ENCODE measurements at places on chromosomes 2 and 18.

- no peak for DNase-seq
Observed at GRCh38 chr2:73004466-73004865, 67.0 kb downstream of the SFXN5 start.

DNA sequence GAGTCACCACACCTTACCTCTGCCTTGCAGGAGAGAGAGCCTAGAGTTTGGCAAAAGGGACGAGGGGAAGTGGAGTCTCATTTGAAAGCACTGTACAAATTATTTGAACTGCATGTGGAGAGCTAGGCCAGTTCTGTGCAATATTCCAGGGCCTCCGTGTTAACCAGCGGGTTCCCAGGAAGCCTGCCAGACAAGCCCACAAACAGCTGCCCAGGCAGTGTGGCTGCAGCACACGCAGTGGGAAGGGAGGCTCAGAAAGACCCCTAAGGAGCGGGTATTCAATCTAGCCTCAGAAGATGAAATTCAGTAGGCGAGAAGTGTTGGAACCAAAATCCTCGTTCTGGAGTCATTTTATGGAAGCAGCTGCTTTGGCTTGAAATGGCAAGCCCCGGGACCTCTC is 30.7 kb downstream of the CNGA3 start:
- no peak for DNase-seq

GRCh38 chr2:191499874-191500565 is 177.9 kb upstream of the NABP1 start:
- DNase-seq = peak; percentile 65

DNA sequence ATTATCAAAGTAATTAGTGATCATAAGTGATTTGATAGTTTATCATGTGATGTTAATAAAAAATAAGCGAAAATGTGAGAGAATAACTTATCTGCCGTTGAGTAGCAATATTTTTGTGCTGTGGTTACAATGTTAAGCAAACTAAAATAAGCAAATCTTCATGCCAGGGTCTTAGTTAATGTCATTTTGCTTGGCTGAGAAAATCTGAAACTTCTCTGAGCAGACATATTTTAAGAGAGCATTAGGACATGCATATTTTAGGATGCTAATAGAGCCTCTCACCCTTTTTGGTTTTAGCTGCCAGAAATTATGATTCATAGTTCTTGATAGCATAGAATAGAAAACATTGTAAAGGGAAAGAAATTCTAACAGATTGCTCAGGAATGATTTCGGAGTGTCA is 233.5 kb upstream of the ZEB2 start:
- DNase-seq = peak; percentile 12

- peak; percentile 94 for DNase-seq
Observed at GRCh38 chr2:171225302-171225980, 64.7 kb upstream of the TLK1 start.

DNA sequence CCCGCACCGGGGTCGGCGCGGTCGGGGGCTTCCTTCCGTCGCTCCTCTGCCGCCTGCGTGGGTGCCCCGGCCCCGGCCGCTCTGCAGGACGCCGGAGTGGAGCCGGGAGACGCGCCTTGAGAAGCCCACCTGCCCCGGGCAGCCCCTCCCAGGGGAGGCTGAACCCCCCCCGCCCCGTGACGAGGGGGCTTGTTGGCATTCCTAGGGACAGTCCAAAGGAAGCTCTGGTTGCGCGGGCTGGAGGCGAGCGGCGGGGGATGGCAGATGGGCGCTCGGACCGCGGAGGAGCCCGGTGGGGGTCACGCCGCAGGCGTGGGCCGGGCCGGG is 133.5 kb upstream of the MGAT5 start:
- DNase-seq = no peak

- DNase-seq = peak; percentile 69
Observed at GRCh38 chr2:171531291-171531690, 9.0 kb downstream of the CYBRD1 start.

DNA sequence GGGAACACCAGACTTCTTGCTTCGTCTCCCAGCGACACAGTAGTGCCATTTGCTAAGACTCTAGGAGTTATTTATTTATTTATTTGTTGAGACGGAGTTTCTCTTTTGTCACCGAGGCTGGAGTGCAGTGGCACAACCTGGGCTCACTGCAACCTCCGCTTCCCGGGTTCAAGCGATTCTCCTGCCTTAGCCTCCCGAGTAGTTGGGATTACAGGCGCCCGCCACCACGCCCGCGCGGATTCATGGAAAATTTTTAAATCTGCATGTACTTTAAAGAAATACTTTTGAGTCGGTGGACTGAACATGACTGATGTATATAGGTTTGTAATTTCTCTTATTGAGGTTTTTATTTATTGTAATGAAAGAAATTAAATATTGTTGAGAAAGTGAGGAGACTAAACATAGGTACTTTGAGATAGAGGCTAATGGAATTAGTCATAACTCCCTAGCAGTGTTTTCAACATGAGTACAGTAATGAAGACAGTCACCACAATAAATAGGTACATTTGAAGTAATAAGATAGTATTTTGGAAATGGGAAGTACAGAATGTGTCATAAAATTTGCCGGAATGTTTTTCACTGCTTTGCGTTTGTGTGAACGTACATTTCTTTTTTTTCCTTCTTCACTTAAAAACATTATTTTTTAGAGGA is 983 bp downstream of the MTX2 start:
- DNase-seq = no peak

DNA sequence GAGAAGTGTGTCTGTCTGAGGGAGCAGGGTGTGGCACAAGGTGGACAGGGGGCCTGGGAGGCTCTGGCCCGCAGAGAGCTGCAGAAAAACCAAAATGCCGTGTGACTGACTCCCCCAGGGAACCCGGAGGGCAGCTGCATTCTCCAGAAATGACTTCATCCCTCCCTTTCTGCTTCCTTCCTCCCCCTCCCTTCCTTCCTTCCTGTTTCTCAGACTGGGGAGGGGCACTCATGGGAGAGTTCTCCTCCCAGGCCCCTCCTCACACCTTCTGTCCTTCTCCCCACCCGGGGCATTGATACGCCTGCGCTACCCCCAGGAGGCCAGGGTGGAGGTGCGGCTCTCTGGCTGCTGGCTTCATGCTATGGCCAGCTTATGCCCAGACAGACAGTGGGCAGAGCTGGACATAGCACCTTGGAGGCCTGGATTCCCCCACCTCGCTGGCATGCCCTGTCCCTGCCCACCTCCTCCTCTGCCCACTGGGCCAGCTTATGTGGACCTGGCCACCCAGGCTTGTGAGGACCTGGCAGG is 8.2 kb upstream of the GPR17 start:
- DNase-seq = peak; percentile 71

- no peak for DNase-seq
Observed at GRCh38 chr2:120654381-120655134, 81.1 kb upstream of the GLI2 start.

DNA sequence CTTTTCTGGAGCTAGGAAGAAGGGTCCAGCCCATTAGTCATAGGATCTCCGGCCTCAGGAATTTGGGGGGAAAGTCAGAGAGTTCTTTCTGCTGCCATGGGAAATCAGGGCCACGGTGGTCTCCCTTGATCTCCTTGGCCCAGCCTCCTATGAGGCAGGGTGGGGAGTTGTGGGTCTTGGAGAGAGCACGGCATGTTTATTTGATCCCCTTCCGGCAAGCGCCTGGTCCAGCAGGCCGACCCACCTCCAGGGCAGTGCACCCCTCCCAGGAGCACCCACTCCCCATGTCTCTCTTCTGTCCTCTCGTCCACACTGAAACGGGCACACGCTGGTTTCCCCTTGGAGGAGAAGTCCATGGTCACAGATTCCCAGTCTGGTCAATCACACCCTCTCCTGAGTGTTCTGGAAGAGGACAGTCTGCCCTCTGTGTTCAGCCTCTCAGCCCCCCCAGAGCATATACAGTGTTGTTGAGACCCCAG is 464.6 kb upstream of the HS6ST1 start:
- no peak for DNase-seq

- DNase-seq = peak; percentile 15
Observed at GRCh38 chr18:25169701-25170100, 182.3 kb downstream of the ZNF521 start.

DNA sequence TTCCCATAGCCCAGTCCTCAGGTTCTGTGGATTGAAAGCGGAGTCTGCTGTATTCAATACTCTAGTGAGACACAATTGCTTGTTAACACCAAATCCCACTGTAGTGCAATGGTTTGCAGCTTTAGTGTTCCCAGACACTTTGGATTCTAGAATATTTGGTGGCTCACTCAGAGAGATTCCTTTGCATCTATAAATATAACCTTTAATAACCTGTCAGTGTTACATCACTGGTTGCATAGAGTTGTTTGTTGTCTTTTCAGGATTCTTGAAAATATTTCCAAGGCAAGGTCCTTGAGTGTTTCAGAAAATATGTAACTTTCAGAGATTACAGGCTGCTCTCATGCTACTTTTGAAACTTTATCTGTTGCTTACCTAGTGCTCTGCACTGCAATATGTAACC is 157.5 kb downstream of the ZEB2 start:
- DNase-seq = peak; percentile 66

- DNase-seq = no peak
Observed at GRCh38 chr18:9858642-9859041, 27.1 kb upstream of the TXNDC2 start.

GRCh38 chr2:41867553-41867952 is 180.3 kb upstream of the PKDCC start:
- no peak for DNase-seq

GRCh38 chr2:218046238-218046637 is 22.8 kb upstream of the RUFY4 start:
- no peak for DNase-seq

GRCh38 chr2:128282246-128282975 is 36.3 kb downstream of the HS6ST1 start:
- DNase-seq = no peak

DNA sequence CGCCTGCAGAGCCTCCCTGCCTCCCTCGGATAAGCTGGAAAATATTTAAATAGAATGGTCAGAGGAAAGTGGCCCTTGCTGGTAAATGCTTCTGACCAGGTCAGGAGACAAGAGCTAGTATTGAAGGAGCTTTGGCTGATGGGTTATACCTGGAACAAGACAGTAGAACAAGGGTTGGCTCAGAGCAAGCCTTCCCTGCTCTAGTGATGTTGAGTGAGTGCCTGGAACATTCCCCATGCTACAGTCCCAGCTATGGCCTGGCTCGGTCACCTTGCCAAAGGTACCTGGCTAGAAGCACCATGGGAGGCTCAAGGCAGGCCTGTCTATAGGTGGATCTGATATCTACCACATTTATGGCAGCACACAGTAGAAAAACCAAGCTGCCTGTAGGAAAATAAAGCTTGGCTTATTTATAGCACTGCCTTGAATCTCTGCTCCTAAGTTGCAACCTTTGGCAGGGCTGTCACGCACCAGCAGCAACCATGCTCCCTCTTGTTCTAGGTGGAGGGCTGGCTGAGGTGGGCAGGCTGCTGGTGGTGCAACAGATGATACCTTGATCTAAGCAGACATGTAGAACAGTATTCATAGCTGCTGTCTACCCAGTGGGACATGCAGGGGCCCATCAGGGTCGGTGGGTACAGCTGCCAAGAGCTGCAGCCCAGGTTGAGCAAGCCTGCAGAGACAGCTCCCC is 66.7 kb upstream of the BCL2L11 start:
- DNase-seq = no peak

DNA sequence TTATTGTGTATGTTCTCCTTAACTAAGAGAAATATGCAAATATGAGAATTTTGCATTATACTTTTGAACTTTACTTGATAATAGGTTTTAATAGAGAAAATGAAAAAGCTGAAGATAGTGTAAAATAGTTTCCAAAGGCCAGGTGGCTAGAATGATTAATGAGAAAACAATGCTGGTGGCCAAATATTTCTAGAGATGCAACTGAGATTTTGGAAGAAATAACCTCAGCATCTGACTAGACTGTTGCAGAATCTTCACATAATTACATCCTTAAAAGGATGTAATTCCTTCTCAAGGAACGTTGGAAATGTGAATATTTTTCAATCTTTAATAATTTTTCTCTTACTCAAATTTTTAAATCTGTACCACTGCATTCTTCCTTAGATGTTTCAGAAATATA is 434.4 kb downstream of the THSD7B start:
- DNase-seq = no peak

DNA sequence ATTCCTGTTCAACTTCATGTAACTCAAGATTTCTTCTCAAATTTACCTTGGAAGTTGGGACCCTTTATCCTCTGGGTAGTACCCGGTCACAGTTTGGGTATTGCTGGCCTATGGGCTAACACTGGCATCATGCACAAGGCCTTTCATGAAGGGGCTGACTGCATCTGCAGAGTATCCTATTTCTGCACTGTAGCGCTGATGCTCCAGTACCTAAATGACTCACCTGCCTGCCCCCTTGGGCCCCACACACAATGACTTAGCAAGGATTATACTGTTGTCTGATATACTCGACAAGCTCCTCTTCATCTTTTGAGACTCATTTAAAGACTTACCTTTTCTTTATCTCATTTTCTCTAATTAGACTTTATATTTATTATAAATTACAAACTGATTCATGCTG is 39.9 kb downstream of the DNAH6 start:
- DNase-seq = no peak

- DNase-seq = no peak
Observed at GRCh38 chr2:100845141-100845991, 25.4 kb downstream of the NPAS2 start.

GRCh38 chr2:207533461-207534008 is 3.8 kb downstream of the CREB1 start:
- no peak for DNase-seq

- DNase-seq = no peak
Observed at GRCh38 chr18:36015629-36016028, 43.1 kb downstream of the RMP24 start.

DNA sequence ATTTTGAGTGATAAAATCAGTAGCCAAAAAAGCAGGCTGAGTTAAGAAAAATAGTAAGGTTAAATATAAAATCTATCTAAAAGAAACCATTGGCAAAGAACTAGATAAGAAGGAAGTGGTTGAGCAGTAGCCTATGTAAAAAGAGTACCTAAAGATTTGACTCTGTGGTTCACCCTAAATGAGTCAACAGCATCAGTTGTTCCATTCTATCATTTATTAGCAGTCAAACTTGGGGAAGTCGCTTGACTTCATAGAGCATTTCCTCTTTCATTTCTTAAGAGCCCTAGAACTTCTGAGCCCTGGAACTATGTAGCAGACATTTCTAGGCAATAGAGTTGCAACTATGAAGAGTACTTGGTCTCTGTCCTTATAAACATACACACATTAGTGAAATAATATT is 381.7 kb downstream of the NUP35 start:
- no peak for DNase-seq

DNA sequence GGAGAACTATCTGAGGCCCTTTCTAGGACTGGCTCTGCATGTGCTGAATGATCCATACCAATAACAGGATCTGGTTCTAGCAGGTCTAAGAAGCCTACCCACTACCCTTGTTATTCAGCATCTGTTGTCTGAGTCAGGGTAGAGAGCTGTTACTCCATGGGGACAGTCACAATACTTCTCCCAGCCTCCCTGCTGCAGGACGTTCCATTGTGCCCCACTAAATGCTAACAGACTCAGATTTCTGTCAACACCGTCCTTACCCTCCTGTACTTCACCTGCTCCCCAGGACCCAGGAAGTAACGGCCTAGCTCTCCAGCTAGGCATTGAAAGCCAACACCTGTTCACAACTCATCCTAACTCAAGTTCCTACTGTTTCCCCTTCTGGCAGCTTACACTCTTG is 719.7 kb upstream of the ID2 start:
- DNase-seq = no peak

Data from astrocyte (in vitro differentiated cells and primary cell).